ENCODE measurements at places on chromosomes 12 and 14. TPM values are rescaled to one million over a fixed set of nuclear protein-coding genes. Genes with fewer than 3 reads are reported as not detected.

FOXN4 gene
- polyA plus RNA-seq: 1.1 TPM

MARCHF9 gene
- polyA plus RNA-seq: 9.9 TPM

TSPAN11 gene
- polyA plus RNA-seq: 2.8 TPM

ZNF891 gene
- 3.8 TPM for polyA plus RNA-seq

BEGAIN gene
- polyA plus RNA-seq: 1.4 TPM

LTB4R gene
- 5.7 TPM for polyA plus RNA-seq

RHEBL1 gene
- polyA plus RNA-seq: 2.0 TPM

GNB3 gene
- 14.0 TPM for polyA plus RNA-seq

RAN gene
- 703 TPM for polyA plus RNA-seq

SYNE3 gene
- 6.1 TPM for polyA plus RNA-seq

SRRM4 gene
- 0.05 TPM for polyA plus RNA-seq

FAM90A1 gene
- 1.5 TPM for polyA plus RNA-seq

CD163 gene
- polyA plus RNA-seq: 8.0 TPM

PIK3C2G gene
- 0.18 TPM for polyA plus RNA-seq

HOXC13 gene
- polyA plus RNA-seq: not detected

DNA sequence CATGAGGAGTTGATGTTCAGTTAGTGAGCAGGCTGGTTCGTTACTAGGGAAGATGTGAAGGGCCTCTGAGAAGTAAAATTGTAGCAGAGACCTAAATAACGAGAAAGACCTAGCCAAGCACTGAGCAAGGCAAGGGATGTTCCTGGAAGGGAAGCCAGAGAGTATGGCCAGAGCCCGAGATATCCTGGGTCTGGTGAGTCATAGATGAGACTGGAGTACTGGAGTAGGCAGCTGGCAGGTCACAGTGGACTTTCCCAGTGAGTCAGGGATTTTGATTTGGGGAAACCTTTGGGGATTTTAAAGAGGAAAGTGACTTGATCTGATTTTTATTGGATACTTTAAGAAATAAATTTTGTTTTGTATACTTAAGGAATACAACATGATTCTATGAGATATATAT is 369.0 kb downstream of the DIO2 start:
- no peak for DNase-seq

GRCh38 chr12:38890102-38890855 is 15.1 kb downstream of the CPNE8 start:
- no peak for DNase-seq

DNA sequence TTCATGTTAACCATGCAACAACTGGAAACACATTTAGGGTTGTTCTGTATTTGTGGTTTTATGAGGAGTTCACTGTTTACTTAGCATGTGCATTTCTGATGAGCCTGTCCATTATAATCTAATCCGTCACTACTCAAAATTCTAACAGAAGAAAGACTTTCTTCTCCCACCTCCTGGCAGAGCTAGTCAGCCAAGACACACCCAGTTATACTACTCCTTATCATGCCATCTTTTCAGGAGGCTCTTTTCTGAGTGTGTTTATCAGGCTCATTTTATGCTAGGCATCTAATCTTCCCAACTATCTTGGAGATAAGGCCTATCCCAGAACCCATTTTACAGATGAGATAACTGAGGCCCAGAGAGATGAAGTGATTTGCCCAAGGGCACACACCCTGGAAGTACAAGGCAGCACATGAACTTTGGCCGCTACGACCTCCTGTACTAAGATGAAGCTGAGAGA is 10.4 kb upstream of the MED13L start:
- DNase-seq: no peak

- no peak for DNase-seq
Measured at GRCh38 chr14:22375321-22375930, 213.6 kb downstream of the DAD1 start.

- no peak for DNase-seq
Measured at GRCh38 chr12:100955139-100955538, 160.6 kb downstream of the ANO4 start.

DNA sequence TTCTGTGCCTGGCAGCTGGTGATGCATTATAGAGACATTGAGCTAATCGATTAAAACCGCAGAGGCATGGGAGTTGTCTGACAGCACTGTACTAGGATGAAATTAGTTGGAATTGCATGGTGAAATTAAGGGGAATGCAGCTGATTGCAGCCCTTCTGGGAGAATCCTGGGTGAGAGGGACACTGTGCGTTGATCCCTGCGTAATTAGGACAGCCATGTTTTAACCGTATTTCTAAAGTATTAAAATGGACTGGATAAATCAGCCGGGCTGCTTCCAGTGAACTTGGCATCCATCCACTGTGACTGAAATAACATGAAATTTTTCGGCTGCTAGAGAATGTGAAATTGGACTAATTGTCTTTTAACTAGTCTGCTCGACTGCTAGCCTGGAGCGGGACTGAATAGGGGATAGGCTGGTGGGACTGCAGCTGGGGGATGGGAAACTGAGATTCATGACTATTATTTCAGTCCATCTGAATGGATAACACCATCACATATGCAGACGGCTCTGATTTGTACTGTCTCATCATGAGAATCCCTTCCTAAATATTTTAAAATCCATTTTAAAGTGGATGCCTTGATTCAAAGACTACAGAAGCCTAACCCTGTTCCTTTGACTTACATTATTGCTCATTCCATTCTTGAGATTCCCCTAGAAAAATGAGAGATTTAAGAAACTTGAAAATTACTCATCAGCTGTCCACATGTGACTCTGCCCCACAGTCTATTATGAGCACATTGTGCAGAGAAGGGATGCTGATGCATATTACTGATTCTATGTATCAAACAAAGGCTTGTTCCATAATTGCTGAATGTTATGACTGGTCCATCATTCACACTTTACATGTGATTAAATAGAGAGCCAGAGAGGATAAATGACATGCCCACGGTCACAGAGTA is 343.9 kb downstream of the NPAS3 start:
- DNase-seq: no peak

- DNase-seq: no peak
Measured at GRCh38 chr14:50379563-50379962, 17.1 kb downstream of the CDKL1 start.

- DNase-seq: no peak
Measured at GRCh38 chr14:49619730-49620129, 696 bp downstream of the RPL36AL start.

- DNase-seq: no peak
Measured at GRCh38 chr14:44959538-44959937, 2.2 kb downstream of the KLHL28 start.

- DNase-seq: no peak
Measured at GRCh38 chr14:53946404-53947093, 10.1 kb downstream of the BMP4 start.

- DNase-seq: no peak
Measured at GRCh38 chr12:7101694-7102131, 7.3 kb downstream of the C1RL start.

GRCh38 chr14:88473791-88474190 is 81.0 kb downstream of the PTPN21 start:
- no peak for DNase-seq

DNA sequence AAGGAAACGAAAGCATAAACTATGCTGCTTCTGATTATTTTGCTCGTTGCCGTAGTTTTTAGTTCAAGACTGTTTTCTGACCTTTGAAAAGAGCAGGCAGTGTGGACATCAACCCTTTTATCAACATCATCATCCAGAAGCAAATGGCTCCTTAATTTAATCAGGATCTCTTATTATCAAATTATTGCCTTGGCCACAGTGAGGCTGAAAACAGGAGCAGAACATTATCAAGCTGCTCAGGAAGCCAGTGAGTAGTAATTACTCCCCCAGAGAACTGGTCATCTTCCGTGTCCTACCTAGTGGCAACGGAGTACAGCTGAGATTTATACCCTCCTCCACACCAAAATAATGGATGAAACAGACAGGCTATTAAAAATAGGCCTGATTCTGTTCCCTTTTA is 2.2 kb upstream of the DIABLO start:
- no peak for DNase-seq

- no peak for DNase-seq
Measured at GRCh38 chr14:61512026-61512834, 183.1 kb upstream of the HIF1A start.

DNA sequence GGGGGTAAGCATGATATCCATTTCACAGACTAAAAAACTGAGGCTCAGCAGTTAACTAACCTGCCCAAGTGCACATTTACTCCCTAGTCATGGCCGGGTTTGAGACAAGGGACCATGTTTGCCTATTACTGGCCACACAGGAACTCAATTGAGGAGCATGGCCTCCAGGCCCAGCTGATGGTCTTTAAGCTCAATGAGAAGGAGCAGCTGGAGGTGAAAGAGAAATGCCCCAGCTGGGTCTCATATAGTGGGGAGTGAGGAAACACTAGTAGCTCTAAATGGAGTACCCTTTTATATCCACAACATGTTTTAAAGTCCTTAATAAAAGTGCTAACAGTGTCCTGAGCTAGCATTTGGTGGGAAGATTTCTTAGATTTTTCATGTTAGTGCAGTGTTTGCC is 1.6 kb downstream of the TDP1 start:
- DNase-seq: no peak

DNA sequence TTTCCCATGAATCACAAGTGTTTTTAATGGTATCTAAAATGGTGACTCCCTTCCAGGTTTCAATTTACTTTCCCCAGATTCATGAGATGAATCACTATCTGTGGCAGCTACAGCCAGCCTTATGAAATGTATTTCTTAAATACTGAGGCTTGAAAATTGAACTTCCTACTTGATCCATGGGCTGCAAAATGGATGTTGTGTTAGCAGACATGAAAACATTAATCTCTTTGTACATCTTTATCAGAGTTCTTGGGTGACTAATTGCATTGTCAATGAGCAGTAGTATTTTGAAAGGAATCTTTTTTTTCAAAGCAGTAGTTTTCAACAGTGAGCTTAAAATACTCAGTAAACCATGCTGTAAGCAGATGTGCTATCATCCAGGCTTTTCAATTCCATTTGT is 250.8 kb downstream of the SLC6A15 start:
- no peak for DNase-seq

- DNase-seq: no peak
Measured at GRCh38 chr12:117854339-117855012, 114.3 kb downstream of the KSR2 start.

DNA sequence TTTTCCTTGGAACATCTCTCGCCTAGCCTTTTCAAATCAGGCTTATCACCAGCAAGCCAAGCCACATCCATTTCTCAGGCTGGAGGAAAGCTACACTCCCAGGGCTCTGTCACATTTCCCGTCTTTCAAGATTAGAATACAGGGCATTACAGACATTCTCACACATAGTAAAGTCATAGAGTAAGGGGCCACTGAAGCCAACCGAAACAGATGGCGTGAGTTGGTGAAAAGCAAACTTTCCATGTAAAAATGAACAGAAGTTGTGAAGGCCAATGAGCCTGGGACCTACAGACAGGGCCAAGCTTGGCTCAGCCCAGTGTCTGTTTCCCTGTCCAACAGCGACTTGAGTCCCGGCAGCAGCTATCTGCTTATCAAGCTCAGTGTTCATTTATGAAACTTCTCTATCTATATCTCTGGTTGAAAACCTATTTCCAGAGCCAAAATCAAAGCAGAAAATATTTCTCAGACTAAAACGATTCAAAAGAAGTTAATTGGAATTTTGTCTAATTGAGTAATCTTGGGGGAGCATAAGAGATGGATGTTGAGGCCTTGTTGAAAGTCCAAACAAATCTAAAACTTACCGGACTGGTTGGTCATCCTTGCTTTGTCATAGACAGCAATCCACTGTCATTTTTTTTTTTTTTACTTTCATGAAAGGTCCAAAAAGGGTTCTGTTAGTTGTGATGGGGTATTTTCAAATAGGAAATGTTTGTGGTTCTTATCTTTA is 105.6 kb downstream of the DAAM1 start:
- DNase-seq: no peak

DNA sequence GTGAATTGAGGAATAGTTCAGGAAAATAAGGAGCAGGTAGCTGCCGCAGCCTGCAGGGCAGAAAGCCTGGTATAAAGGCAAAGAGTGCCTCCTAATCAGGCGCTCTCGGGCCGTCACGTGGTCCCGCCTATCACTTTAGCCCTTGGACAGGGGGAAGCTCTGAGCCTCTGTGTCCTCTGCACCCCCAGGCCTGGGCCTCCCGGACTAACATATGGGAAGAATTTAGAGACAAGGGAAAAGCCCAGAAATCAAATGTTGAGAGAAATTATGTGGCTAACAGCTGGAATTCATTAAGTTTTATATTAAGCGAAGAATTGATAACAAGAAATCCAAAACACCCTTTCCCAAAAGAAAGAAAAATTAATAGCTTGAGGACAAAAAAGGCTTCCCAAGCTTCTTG is 417.7 kb downstream of the ATP23 start:
- DNase-seq: no peak

- DNase-seq: no peak
Measured at GRCh38 chr12:69341328-69341727, 6.9 kb upstream of the LYZ start.

DNA sequence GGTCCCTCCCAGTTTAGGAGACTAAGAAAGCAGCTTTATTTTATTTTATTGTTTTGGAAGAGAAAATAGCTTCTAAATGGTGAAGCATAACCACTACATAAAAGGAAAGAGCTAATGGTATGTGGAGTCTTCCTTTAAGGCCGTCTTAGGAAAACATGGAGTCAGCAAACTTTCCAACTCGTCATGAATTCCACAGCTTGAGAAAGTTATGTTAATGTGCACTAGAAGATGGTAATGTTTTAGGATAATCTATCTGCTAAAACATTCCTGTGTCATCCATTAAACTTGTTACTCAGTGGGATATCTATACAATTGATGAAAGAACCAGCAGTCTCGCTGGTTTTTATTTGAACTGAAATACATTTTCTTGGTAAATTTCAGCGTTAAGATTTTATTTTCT is 448.4 kb upstream of the SEL1L start:
- no peak for DNase-seq

DNA sequence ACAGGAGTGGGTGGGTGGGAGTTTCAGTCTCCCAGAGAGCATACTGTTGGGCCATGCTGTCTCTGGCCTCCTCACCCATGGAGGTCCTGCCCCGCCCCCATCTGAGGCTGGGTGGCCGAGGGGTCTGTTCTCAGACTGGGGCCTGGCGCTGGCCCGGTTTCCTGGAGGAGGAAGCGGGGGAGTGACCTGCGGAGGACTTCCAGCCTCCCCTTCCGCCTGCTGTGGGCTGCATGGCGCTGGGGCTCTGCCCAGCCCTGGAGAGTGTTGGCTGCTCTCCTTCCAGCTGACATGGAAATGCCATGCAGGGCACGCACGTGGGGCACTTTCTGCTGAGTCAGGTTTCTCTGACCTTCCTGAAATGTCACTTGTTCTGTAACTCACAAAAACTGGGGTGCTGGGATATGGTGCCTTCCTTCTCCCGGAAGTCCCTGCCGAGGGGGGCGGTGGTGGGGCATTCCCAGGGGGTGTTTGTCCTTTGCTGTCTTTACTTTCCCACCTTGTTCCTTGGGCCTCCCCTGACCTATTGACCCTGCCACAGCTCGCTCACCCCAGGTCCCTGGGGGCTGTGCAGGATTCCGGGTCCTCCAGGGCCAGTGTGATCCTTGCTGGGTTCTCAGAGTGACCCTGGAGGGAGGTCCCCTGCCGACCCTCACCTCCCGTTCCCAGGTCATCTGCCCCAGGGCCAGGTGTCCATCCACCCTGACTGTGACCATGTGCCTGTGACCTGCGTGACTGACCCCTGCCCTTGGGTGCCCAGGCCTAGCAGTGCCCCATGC is 23.6 kb downstream of the PACS2 start:
- DNase-seq: no peak

- DNase-seq: no peak
Measured at GRCh38 chr12:127297327-127297726, 969.6 kb upstream of the TMEM132C start.
